ENCODE measurements at places on chromosomes 12 and 14.

DNA sequence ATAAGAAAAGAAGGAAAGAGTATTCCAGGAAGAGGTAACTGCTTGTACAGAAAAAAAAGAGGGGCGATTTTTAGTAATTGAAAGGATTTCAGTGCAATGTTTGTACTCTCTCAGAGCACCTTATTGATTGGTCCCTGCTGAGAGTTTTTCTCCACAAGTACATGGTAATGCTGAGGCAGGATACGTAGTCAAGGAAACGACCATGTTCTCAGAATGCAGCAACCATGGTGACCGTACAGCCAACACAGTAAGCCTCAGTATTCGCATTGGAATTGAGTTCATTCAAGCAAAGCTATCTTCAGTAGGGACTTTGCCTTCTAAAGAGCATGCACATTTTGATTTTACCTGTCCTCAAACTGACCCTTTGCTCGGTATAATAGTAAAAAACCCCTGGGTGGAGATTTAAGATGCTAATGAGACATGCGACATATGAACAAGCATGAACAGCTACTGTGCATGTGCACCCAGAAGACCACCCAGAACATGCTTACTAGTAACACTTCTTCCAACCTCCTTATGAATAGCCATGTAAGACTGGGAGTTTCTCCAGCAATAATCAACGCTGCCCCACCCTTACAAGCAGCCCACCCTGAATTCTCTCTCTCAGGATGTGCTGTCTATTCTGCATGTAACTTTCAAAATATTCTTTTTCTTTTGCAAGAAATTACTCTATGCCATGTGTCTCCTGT lies 6.2 kb upstream of the SLC41A2 start:
- no peak for DNase-seq

- DNase-seq: no peak
Observed at GRCh38 chr14:103257211-103257962, 76.7 kb upstream of the EIF5 start.

- no peak for DNase-seq
Observed at GRCh38 chr14:65231286-65231980, 129.1 kb upstream of the MAX start.

- DNase-seq: no peak
Observed at GRCh38 chr12:114395755-114396152, 10.2 kb downstream of the TBX5 start.

- no peak for DNase-seq
Observed at GRCh38 chr12:116039081-116039480, 238.4 kb downstream of the MED13L start.

GRCh38 chr12:118332511-118332910 lies 40.2 kb downstream of the TAOK3 start:
- DNase-seq: no peak

GRCh38 chr12:45289245-45290215 lies 73.6 kb downstream of the ANO6 start:
- no peak for DNase-seq
